ENCODE measurements at places on chromosomes 2 and 18.

GRCh38 chr2:134593519-134593918 lies 125.3 kb downstream of the TMEM163 start:
- no peak overlapping the region for H3K4me3 ChIP-seq
- H3K36me3 ChIP-seq: no peaks in the 10 kb centered on the region
- H3K4me1 ChIP-seq: no peaks in the 10 kb centered on the region
- H3K27ac ChIP-seq: no peak overlapping the region

DNA sequence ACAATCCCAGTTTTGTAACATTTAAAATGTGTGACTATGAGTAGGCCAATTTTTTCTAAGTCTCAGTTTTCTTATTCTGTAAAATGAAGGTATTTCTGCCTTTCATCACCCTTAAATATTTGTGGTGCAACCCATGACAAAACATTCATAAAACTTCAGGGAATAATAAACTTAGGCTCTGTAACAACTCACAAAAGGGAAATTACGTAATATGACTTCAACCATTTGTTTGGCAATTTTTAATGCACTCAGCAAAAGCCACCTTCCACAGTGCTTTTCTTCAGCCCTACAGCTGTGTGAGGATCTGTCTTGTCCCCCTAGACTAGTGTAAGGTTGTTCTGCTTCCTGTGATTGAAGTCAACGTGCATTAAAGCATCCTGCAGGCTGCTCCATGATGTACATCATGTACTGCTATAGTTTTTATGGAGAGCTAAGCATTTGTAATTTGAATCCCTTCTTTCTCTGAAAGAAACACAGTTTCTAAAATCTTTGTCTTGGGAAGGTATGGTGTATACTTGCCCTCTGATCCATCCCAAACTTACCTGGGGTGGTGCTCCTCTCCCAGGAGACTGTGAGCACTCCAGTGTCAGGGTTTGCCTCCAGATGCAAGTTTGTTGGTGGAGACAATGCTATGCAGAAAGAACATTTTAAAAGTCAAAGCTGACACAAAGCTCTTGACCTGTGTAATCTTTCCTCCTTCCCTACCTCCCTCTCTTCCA lies 39.1 kb downstream of the FN1 start:
- peaks cover 38% of the 10 kb centered on the region for H3K27me3 ChIP-seq
- H3K4me3 ChIP-seq: no peak overlapping the region
- H3K4me1 ChIP-seq: peaks cover 3% of the 10 kb centered on the region
- H3K27ac ChIP-seq: no peak overlapping the region
- DNase-seq: no peak

GRCh38 chr2:150480971-150481830 lies 6.3 kb downstream of the RND3 start:
- H3K36me3 ChIP-seq: no peaks in the 10 kb centered on the region
- H3K27ac ChIP-seq: no peak overlapping the region
- H3K4me1 ChIP-seq: no peaks in the 10 kb centered on the region
- no peak for DNase-seq
- H3K27me3 ChIP-seq: peaks cover 34% of the 10 kb centered on the region

- DNase-seq: no peak
- no peaks in the 10 kb centered on the region for H3K36me3 ChIP-seq
- H3K4me3 ChIP-seq: no peak overlapping the region
- peaks cover 5% of the 10 kb centered on the region for H3K27me3 ChIP-seq
- H3K4me1 ChIP-seq: peaks cover 33% of the 10 kb centered on the region
- H3K27ac ChIP-seq: no peak overlapping the region
Observed at GRCh38 chr2:207503234-207503633, 26.5 kb upstream of the CREB1 start.

DNA sequence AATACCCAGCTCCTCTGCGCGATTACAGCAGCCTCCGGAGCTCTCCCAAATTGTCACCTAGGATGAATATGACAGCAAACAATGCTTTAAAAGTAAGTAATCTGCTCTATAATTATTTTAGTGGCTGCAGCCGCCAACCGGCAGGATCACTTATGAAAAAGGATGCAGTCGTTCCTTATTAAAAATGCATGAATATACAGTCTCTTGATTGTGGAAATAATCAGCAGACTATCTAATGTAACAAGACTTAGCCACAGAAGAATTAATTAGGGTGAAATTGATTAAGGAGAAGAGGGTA lies 71.8 kb upstream of the STPG4 start:
- DNase-seq: no peak
- no peak overlapping the region for H3K27ac ChIP-seq
- H3K36me3 ChIP-seq: no peaks in the 10 kb centered on the region
- H3K4me3 ChIP-seq: no peak overlapping the region
- no peaks in the 10 kb centered on the region for H3K4me1 ChIP-seq

- no peak for DNase-seq
- peaks cover 12% of the 10 kb centered on the region for H3K27me3 ChIP-seq
- H3K4me3 ChIP-seq: no peak overlapping the region
- H3K4me1 ChIP-seq: peaks cover 5% of the 10 kb centered on the region
- no peak overlapping the region for H3K27ac ChIP-seq
- H3K36me3 ChIP-seq: peaks cover 2% of the 10 kb centered on the region
Observed at GRCh38 chr18:12606592-12607315, 51.2 kb downstream of the SPIRE1 start.

GRCh38 chr18:7233134-7233810 lies 2.4 kb downstream of the LRRC30 start:
- no peak overlapping the region for H3K27ac ChIP-seq
- DNase-seq: no peak
- H3K4me1 ChIP-seq: no peaks in the 10 kb centered on the region
- H3K4me3 ChIP-seq: no peak overlapping the region

- no peak overlapping the region for H3K4me3 ChIP-seq
- no peak overlapping the region for H3K27ac ChIP-seq
- H3K27me3 ChIP-seq: no peaks in the 10 kb centered on the region
- peaks cover 8% of the 10 kb centered on the region for H3K36me3 ChIP-seq
Observed at GRCh38 chr2:62831729-62832128, 126.2 kb downstream of the EHBP1 start.

DNA sequence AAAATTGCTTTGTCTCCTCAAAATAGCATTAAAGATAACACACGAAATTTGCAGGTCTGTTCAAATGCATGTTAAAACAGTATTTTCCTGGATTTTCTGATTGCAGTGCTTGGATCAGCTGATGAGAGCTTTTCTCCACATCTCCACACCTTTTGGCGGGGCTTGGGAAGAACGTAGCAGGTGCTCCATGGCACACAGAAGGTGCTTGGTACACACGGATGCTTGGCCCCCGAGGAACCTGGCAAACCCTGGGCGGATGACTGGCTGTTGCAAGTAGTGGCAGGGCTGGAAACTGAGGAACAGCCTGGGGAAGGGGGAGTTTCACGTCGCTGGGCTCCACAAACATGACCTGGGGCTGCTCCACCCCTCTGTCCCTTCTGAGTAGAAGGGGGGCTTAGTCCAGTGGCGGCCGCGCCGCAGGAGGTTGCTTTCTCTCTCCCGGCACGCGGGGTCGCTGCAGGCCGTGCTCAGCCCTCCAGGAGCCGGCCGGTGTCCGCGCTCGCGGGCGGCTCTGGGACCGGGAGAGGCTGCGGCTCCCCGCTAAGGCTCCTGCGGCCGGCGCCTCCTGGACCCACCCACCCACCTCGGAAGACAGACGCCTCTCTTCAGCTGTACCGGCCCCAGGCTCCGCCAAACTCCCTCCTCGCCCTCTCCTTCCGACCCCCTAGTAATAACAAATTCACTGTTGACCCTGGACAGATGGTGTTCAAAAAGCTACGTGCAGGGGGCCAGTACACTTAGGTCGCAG lies 69.3 kb downstream of the MARCO start:
- peaks cover 4% of the 10 kb centered on the region for H3K36me3 ChIP-seq
- H3K4me1 ChIP-seq: no peaks in the 10 kb centered on the region
- DNase-seq: no peak
- peaks cover 43% of the 10 kb centered on the region for H3K27me3 ChIP-seq
- no peak overlapping the region for H3K4me3 ChIP-seq

- H3K4me3 ChIP-seq: no peak overlapping the region
- H3K4me1 ChIP-seq: peaks cover 2% of the 10 kb centered on the region
- no peak for DNase-seq
- peaks cover 64% of the 10 kb centered on the region for H3K27me3 ChIP-seq
Observed at GRCh38 chr18:78983512-78983911, 3.9 kb downstream of the SALL3 start.

GRCh38 chr2:12163866-12164265 lies 417.4 kb downstream of the LPIN1 start:
- H3K4me3 ChIP-seq: no peak overlapping the region
- peaks cover 18% of the 10 kb centered on the region for H3K4me1 ChIP-seq
- peaks cover 6% of the 10 kb centered on the region for H3K27me3 ChIP-seq

DNA sequence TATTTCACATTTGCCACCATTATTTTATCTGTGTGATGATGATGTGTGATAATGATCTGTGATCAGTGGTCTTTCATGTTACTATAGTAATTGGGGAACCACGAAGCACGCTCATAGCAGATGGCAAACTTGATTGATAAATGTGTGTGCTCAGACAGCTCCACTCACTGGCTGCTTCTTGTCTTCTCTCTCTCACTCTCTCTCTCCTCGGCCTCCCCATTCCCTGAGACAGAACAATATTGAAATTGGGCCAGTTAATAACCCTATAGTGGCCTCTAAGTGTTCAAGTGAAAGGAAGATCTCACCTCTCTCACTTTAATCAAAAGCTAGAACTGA lies 60.7 kb upstream of the RAPGEF4 start:
- H3K27ac ChIP-seq: no peak overlapping the region
- H3K27me3 ChIP-seq: peaks cover 15% of the 10 kb centered on the region
- H3K36me3 ChIP-seq: no peaks in the 10 kb centered on the region
- H3K4me1 ChIP-seq: no peaks in the 10 kb centered on the region

- no peaks in the 10 kb centered on the region for H3K36me3 ChIP-seq
- H3K4me1 ChIP-seq: no peaks in the 10 kb centered on the region
- no peak for DNase-seq
- H3K27ac ChIP-seq: no peak overlapping the region
- no peak overlapping the region for H3K4me3 ChIP-seq
- H3K27me3 ChIP-seq: no peaks in the 10 kb centered on the region
Observed at GRCh38 chr2:67215214-67216055, 181.7 kb upstream of the ETAA1 start.

- no peaks in the 10 kb centered on the region for H3K4me1 ChIP-seq
- H3K27ac ChIP-seq: no peak overlapping the region
- H3K36me3 ChIP-seq: no peaks in the 10 kb centered on the region
Observed at GRCh38 chr2:186912979-186913378, 64.0 kb upstream of the ZSWIM2 start.

DNA sequence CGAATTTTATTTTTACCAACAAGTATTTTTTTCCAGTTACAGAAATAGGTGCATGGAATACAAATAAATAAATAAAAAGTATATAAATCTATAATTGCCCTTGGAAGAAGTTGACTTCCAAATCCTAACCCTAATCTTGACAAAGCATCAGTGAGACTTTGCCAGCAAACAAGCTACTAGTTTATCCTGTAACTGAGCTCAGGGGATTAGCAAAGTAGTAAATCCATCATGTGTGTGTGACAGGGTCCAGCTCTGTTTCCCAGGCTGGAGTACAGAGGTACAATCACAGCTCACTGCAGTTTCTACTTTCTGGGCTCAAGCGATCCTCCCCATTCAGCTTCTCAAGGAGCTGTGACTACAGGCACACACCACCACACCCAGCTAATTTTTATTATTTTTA lies 948.0 kb upstream of the CNTNAP5 start:
- no peak overlapping the region for H3K27ac ChIP-seq
- H3K27me3 ChIP-seq: no peaks in the 10 kb centered on the region
- no peaks in the 10 kb centered on the region for H3K36me3 ChIP-seq
- no peak for DNase-seq
- no peaks in the 10 kb centered on the region for H3K4me1 ChIP-seq
- H3K4me3 ChIP-seq: no peak overlapping the region

GRCh38 chr2:149360106-149360505 lies 29.7 kb downstream of the LYPD6 start:
- H3K4me1 ChIP-seq: no peaks in the 10 kb centered on the region
- peaks cover 4% of the 10 kb centered on the region for H3K27me3 ChIP-seq
- H3K36me3 ChIP-seq: peaks cover 3% of the 10 kb centered on the region

DNA sequence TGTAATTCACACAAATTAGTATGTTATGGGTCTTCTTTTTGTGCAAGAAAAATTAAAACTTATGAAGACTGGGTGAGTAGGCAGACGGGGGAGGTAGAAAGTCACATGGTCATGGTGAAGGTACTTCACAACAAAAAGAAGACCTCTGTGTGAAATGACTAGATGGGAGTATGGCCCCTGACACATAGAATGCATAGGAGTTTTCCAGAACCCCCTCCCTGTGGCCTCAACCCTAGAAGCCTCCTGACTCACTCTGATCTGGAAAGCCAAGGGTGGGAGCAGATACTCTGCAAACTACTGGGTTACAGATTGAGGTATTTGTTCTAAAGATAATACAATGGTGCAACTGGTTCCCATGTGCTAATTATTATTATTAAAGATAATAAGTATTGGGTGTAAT lies 23.2 kb downstream of the SATB2 start:
- no peaks in the 10 kb centered on the region for H3K4me1 ChIP-seq
- no peak overlapping the region for H3K4me3 ChIP-seq
- DNase-seq: no peak
- H3K27me3 ChIP-seq: peaks cover 38% of the 10 kb centered on the region
- H3K36me3 ChIP-seq: no peaks in the 10 kb centered on the region

DNA sequence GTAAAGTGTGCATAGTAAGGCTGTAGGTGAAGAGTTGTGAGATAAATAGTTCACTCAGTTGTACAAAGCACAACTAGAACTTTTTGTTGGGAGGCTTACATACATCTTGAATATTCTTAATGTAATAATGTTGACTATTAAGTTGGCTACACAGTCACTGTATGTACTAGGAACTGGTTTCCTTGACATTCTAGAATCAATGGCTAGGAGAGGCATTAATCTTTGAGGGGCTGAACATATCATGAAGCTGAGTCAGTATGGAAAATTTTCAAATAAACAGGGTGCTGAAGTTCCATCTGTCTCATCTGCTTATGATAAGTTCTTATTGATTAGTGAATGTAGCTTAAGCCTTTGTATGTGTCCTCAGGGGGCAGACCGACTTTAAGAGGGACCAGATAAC lies 23.4 kb downstream of the METTL21A start:
- peak overlapping the region; percentile 72 for H3K27ac ChIP-seq
- H3K4me1 ChIP-seq: peaks cover 12% of the 10 kb centered on the region
- no peaks in the 10 kb centered on the region for H3K27me3 ChIP-seq
- H3K36me3 ChIP-seq: peaks cover 3% of the 10 kb centered on the region
- H3K4me3 ChIP-seq: no peak overlapping the region

Measured in T-helper 17 cell (primary cell).